CD8-positive, alpha-beta memory T cell (primary cell): ENCODE measurements at places on chromosomes 5 and 9. TPM values are rescaled to one million over a fixed set of nuclear protein-coding genes. Genes with fewer than 3 reads are reported as not detected.

Gene STK32A
- not detected for total RNA-seq

- no peak for DNase-seq
Measured at GRCh38 chr5:136457390-136458013, 92.2 kb upstream of the TRPC7 start.

- DNase-seq, result no peak
Measured at GRCh38 chr5:34039398-34040157, 3.4 kb downstream of the C1QTNF3 start.

DNA sequence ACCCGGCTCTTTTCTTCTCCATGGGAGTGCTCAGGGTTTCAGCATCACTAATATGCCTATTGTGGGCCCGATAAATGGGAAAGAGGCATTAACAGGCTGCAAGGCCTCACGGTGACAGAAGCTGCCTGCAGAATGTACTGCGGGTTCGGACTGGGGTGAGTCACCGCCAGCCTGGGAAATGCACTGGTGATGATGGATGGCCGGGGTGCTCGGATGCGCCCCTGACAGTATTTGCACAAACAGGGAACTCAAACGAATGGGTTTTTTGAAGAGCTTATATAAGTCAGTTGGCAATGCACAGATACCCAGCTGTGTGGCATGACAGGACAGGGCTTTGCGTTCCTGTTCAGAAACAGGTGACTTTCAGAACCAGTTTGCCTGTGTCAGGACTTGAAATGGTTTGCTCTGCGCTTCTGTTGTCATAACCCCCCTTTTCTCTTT, 42.0 kb upstream of the PITX1 start:
- no peak for DNase-seq

DNA sequence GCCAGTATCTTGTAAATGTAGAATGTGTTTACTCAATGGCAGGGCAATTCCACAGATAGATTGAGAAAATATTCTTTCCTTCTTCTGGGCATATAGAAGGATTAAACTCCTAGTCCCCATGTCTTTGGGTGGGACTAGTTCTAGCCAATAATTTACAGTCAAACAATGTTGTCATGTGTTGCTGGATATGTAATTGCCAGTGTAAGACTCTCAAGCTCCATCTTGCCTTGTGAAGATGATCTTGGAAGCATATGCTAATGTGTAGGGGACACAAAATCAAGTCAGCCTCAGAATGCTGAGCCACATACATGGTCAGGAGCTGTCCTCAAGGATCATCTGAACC, 386.9 kb downstream of the CETN3 start:
- DNase-seq, result no peak

DNA sequence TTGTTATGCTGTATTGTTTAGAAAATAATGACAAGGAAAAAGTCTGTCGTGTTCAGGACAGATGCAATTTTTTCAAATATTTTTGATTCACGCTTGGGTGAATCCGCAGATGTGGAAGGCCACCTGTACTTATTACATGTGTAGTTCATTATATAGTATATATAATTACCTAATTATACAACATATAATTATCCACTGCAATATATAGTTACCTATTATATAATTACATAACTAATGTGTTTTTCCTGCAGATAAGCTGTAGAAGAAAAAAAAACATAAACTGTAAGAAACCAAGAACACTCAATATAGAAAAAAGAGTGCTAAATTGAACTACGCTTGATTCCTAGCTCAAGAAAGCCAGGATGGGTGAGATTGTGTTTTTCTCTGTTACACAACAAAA, 93.6 kb upstream of the RANBP3L start:
- no peak for DNase-seq
